Aorta (tissue), 5 donors: ENCODE measurements at places on chromosomes 3 and 15. TPM values are rescaled to one million over a fixed set of nuclear protein-coding genes. Genes with fewer than 3 reads are reported as not detected.

PDIA5 gene
- total RNA-seq: 38.4 TPM

TRH gene
- total RNA-seq: not detected

FBXL2 gene
- total RNA-seq: 21.9 TPM

NMNAT3 gene
- total RNA-seq: 5.2 TPM

OR5K3 gene
- total RNA-seq: not detected

RCCD1 gene
- 12.3 TPM for total RNA-seq
